ENCODE measurements at places on chromosomes 2 and 18.
A peak's percentile ranks its signal among the peaks of the same experiment; 100 is the strongest.

GRCh38 chr18:6763524-6763923, 34.0 kb downstream of the ARHGAP28 start:
- no peak for DNase-seq

GRCh38 chr18:48762836-48763718, 187.7 kb downstream of the SMAD7 start:
- DNase-seq = no peak

- peak; percentile 10 for DNase-seq
These were observed 261.1 kb upstream of the FN1 start for GRCh38 chr2:215697003-215697402.

GRCh38 chr18:6962571-6963451, 154.8 kb downstream of the LAMA1 start:
- no peak for DNase-seq

GRCh38 chr2:111957872-111958354, 59.5 kb downstream of the MERTK start:
- no peak for DNase-seq

GRCh38 chr18:59357928-59358327, 1.1 kb downstream of the LMAN1 start:
- DNase-seq = peak; percentile 78

DNA sequence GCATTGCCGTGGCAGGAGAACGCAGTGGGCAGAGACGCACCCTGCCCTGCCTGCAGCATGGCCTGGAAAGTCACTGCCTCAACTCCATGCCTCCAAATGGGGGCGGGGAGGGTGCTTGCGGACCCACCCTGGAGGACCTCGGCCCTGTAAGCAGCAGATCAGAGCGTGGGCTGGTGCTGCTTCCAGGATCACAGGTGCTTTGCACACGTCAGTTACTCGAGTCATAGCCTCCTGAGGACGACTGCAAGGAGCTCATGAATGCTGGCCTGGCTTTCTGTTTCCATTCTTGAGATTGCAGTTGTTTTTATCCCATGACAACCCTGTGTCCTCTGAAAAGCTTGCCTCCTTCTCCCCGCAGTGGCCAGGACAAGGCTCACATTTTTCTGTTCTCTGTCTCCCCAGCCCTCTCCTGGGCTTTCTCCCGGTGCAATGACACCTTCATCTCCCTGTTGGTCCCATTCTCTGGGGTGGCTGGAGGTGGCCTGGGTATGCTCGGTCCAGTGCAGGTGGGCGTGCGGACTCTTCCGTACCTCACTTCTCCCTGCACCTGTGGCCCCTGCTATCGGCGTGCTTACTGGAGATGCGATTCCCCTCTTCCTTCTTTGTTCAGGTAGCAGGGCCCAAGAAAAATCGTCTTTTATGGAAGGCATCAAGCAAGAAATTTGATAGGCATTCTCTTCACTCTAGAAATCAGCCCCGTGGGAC, 208.0 kb downstream of the GBX2 start:
- no peak for DNase-seq

- DNase-seq = no peak
These were observed 6.9 kb upstream of the RALB start for GRCh38 chr2:120245520-120246332.

GRCh38 chr2:15168116-15168515, 393.0 kb downstream of the NBAS start:
- DNase-seq = no peak

GRCh38 chr18:77144046-77144445, 11.5 kb upstream of the MBP start:
- no peak for DNase-seq

GRCh38 chr2:16218625-16219024, 278.3 kb downstream of the MYCN start:
- DNase-seq = peak; percentile 61

GRCh38 chr2:160632084-160632975, 138.7 kb upstream of the RBMS1 start:
- DNase-seq = no peak

DNA sequence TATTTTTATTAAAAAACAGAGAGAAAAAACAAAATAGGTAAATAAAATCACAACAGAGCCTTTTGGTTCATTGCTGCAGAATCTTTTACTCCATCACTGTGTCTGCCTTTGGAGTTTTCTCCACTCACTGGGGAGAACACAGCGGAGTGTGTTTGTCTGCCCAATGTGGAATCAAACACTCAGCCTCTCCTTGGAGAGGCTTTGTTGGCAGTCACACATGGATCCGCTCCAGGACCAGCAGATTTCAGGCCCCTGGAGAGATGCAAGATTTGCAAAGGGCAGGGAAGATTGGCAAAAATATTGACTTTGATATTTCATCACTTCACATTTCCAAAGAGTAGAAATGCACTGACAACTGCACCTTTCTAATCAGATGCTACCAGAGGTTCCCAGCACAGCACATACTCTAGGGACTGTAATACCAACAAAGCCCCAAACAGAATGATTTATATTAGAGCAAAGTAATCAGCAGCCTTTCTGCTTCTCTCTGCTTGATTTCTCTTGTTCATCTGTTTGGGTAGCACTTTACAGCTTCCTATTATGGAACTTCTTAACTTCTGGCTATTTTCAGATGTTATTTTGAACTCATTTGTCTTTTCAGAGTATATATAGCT, 1898.8 kb upstream of the PIK3C3 start:
- no peak for DNase-seq

- peak; percentile 13 for DNase-seq
These were observed 31.3 kb upstream of the TMEM131 start for GRCh38 chr2:98026927-98027522.

- no peak for DNase-seq
These were observed 609.5 kb downstream of the EPHA4 start for GRCh38 chr2:220962556-220962955.

DNA sequence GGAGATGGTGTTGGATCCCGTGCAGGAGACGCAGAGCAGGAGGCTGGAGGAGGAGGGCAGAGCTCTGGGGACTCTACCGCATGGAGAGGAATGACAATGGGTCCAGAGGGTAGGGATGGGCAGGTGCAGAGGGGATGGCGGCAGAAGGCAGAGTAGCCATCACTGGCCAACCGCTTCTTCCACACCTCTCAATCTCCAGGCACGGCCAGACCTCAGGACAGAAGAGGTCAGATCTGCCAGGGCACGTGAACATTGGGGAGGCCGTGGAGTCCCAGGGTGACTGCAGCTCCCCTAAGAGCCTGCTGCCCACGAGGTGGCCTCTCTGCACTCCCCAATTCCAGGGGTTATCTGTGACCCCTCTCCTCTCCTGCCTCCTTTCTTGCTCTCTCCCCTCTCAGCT, 162.7 kb upstream of the HDAC4 start:
- no peak for DNase-seq

DNA sequence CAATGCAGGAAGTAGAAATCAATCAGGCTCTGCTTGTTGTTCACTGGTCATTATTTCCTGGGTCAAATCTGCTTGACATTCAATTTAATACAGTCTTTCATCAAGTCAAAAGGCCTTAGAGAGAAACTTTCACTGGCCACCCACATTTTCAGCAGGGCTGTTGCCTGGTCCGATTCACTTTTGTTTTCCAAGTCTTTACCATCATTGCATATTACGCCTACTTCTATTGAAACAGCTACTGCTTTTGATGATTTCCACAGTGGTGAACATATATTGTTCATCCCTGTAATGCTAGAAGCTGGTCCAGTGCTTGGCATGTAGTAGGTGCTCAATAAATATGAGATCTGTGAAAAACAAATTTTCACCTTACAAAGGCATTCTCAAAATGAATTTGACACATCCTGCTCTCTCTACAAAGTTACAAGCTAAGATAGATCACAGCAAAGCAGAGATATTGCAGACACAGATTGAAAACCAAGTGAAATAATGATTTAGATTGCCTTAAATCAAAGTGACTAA, 600.1 kb downstream of the ARHGAP15 start:
- DNase-seq = no peak

- DNase-seq = no peak
These were observed 29.4 kb upstream of the RNF149 start for GRCh38 chr2:101337877-101338276.

DNA sequence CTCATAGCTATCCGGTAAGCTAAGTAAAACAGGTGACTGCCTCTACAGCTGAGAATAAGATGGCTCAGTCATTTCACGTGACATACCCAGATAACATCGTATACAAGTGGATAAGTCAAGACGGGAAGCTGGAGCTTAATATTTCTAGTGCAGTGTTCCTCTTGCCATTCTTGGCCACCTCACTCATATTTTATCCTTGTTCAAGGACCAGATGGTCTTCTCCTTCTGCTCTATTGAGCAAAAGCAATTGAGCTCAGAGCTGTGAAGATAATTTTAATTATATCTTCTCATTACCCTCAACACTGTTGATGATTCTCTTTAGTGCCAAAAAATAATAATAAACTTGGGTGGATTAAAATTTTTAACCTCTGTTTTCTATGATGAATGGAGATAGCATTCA, 201.1 kb downstream of the DCC start:
- DNase-seq = no peak

DNA sequence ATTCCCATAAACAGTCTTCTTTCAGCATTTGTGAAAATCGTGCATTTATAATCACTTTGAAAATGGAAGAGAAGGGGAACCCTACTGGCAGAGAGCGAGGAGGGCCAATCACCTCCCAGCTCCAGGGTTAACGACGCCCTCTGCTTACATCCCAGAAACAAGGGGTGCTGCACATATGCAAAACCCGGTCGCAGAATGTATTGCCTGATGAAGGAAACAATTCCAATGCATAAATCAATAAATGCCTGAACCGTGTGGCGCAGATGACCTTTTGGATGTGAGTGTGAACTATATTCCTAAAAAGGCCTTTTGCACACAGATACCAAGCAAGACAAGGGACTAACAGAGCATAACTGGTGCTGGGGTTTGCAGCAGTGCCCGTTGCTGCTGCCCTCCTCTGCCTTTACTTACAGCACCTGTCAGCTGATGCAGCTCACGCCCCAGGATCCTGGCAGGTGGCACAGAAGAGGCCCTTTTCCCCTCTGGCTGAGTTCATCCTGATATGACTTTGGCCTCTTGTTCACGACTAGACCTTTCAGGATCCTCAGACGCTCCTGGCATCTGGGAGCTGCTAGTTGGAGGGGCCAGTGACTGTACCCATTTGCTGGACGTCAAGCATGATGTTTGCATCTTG, 67.8 kb downstream of the MYT1L start:
- DNase-seq = no peak

DNA sequence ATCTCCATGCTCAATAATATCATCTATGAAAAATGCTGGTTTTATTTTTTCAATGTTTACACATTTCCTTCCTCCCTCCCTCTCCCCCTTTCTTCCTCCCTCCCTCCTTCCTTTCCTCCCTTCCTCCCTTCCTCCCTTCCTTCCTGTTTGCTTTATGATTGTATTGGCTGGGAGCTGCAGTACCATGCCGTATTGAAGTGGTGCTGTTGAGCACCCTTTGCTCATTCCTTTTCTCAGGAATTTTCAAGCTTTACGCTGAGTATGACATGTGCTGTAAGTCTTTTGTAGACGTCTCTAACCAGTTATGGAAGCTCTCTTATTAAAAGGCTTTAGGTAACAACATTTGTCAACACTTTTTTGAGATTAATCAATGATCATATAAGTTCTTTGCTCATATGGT, 100.4 kb downstream of the SNTG2 start:
- DNase-seq = no peak

- no peak for DNase-seq
These were observed 45.6 kb upstream of the LPIN2 start for GRCh38 chr18:3058328-3059191.

- no peak for DNase-seq
These were observed 376.0 kb upstream of the KLHL29 start for GRCh38 chr2:23008951-23009350.

DNA sequence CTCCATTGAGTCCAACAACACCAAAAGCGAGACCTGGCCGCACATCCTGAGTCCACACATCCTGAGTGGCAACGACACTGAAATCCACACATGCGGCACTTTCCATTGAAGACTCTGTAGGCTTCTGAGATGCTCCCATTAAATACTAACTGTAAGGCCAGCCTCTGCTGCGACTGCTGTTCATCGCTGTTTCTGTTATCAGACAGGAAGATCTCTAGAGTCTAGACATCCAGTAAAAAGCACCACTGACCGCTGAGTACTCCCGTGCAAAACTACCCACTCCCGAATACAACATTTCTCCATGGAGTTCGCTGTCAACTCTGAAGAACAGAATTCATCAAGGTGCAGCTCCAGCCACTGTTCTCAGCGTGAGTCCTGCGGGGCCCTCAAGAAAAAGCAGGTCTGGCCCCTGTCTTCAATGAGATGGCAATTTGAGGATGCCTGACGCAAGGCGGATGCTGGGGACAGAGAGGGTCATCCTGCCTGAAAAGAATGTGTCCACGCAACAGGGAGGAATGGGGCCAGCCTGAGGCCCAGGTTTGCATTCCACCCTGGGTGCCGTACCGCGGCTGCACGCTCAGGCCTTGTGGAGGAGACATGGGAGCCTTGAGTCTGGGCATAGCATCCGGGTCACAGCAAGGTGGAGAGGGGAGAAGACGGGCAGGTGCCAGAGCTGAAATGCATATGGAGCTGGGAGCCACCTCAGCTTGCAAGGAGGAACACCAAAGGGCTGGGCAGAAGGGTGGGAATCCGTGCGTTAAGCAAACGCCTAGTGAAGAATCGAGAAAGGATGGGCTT, 61.9 kb downstream of the ZNF516 start:
- no peak for DNase-seq

Data from RPMI8226 (cell line).